Smooth muscle cell of the pulmonary artery (primary cell): ENCODE measurements at places on chromosomes 16 and 17. TPM values are rescaled to one million over a fixed set of nuclear protein-coding genes. Genes with fewer than 3 reads are reported as not detected.

Gene GAST
- total RNA-seq, result not detected in 2 replicates

Gene LRRC36
- 0.17 TPM in 1 of 2 replicates, not detected in the other for total RNA-seq

Gene IGF2BP1
- 3.4 and 4.3 TPM in 2 replicates for total RNA-seq

Gene OMG
- 0.26 and 0.30 TPM in 2 replicates for total RNA-seq

Gene HP
- 0.20 TPM in 1 of 2 replicates, not detected in the other for total RNA-seq

Gene FADS6
- total RNA-seq, result not detected in 2 replicates

Gene APOBR
- total RNA-seq, result not detected in 2 replicates

Gene CLEC16A
- total RNA-seq, result 15.5 and 17.0 TPM in 2 replicates

Gene ZKSCAN2
- 3.7 and 4.9 TPM in 2 replicates for total RNA-seq

Gene ACAP1
- total RNA-seq, result 0.33 and 0.99 TPM in 2 replicates

Gene GRB7
- total RNA-seq, result 0.13 TPM in 1 of 2 replicates, not detected in the other

Gene RPTOR
- total RNA-seq, result 32.2 and 48.7 TPM in 2 replicates

Gene NPIPB13
- total RNA-seq, result 0.59 and 0.73 TPM in 2 replicates

Gene ARHGDIA
- total RNA-seq, result 216 and 298 TPM in 2 replicates

Gene KRTAP2-3
- 0.56 TPM in 1 of 2 replicates, not detected in the other for total RNA-seq

Gene XAF1
- total RNA-seq, result 20.0 and 37.0 TPM in 2 replicates

Gene RNF157
- 0.07 and 0.30 TPM in 2 replicates for total RNA-seq

Gene AURKB
- 2.8 and 5.5 TPM in 2 replicates for total RNA-seq

Gene DPEP3
- not detected in 2 replicates for total RNA-seq

Gene MT1F
- total RNA-seq, result 2.0 TPM in 1 of 2 replicates, not detected in the other

Gene WNT9B
- total RNA-seq, result not detected in 2 replicates

Gene C1QL1
- total RNA-seq, result 0.33 and 0.46 TPM in 2 replicates

Gene KRTAP4-5
- total RNA-seq, result not detected in 2 replicates

Gene GNPTG
- total RNA-seq, result 54.5 and 67.9 TPM in 2 replicates

Gene TUBB3
- 245 and 308 TPM in 2 replicates for total RNA-seq

Gene CTRB1
- total RNA-seq, result not detected in 2 replicates

Gene MT1H
- total RNA-seq, result not detected in 2 replicates

Gene NPIPB4
- 30.2 and 53.8 TPM in 2 replicates for total RNA-seq

Gene TBX6
- total RNA-seq, result 0.13 and 0.20 TPM in 2 replicates

Gene HSD17B2
- not detected in 2 replicates for total RNA-seq

Gene CNTNAP4
- total RNA-seq, result under 0.01 TPM in 1 of 2 replicates, not detected in the other

Gene CCDC78
- total RNA-seq, result 1.6 and 4.9 TPM in 2 replicates

Gene SLC16A11
- total RNA-seq, result 0.10 and 0.13 TPM in 2 replicates

Gene NPIPA5
- total RNA-seq, result 5.3 TPM in 1 of 2 replicates, not detected in the other

Gene HID1
- 2.2 and 2.3 TPM in 2 replicates for total RNA-seq

Gene CHAD
- total RNA-seq, result not detected in 2 replicates

Gene HCRT
- total RNA-seq, result not detected in 2 replicates

Gene RAB26
- total RNA-seq, result 1.2 and 3.1 TPM in 2 replicates

Gene SLC12A4
- 152 and 170 TPM in 2 replicates for total RNA-seq

Gene RAB11FIP3
- total RNA-seq, result 31.0 and 38.4 TPM in 2 replicates

Gene NOXO1
- total RNA-seq, result not detected in 2 replicates

Gene DNASE1L2
- 0.65 and 0.92 TPM in 2 replicates for total RNA-seq

Gene MYOCD
- 1.4 and 3.0 TPM in 2 replicates for total RNA-seq

Gene ACSM3
- total RNA-seq, result 0.65 and 0.69 TPM in 2 replicates

Gene RAMP2
- total RNA-seq, result 0.13 and 0.46 TPM in 2 replicates
